GM12864 (cell line): ENCODE measurements at places on chromosomes 11 and 22.
A peak's percentile ranks its signal among the peaks of the same experiment; 100 is the strongest.

DNA sequence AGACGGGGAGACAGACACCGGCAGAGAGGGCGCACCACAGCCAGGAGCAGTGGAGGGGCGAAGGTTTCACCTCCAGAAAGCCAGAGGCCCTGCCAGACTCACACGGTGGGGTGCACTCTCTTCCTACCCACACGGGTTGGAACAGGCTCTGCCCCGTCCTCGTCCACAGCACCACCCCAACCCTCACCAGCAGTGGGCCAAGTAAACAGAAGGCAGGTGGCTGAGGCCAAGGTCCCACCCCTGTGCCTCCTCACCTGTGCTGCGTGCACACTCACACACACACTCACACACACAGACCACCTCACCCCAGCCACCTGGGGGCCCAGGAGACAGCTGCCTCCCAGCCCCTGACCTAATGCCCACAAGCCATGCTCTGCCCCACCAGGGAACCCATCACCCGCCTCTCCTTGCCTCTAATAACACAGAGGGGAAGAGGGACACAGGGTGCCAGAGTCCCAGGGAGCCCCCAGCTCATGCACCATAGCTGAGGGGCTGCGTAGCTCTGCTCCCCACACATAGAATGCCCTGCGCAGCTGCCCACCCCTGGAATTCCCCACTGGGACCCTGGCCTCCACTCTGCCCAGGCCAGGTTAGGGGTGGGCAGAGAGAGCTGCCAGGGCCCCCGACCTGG is 3.1 kb downstream of the CYB5R3 start:
- no peak for DNase-seq

- DNase-seq, result no peak
Observed at GRCh38 chr11:91133361-91133760, 910.5 kb upstream of the CHORDC1 start.

GRCh38 chr11:12213883-12214282 is 103.5 kb downstream of the MICAL2 start:
- DNase-seq, result no peak

DNA sequence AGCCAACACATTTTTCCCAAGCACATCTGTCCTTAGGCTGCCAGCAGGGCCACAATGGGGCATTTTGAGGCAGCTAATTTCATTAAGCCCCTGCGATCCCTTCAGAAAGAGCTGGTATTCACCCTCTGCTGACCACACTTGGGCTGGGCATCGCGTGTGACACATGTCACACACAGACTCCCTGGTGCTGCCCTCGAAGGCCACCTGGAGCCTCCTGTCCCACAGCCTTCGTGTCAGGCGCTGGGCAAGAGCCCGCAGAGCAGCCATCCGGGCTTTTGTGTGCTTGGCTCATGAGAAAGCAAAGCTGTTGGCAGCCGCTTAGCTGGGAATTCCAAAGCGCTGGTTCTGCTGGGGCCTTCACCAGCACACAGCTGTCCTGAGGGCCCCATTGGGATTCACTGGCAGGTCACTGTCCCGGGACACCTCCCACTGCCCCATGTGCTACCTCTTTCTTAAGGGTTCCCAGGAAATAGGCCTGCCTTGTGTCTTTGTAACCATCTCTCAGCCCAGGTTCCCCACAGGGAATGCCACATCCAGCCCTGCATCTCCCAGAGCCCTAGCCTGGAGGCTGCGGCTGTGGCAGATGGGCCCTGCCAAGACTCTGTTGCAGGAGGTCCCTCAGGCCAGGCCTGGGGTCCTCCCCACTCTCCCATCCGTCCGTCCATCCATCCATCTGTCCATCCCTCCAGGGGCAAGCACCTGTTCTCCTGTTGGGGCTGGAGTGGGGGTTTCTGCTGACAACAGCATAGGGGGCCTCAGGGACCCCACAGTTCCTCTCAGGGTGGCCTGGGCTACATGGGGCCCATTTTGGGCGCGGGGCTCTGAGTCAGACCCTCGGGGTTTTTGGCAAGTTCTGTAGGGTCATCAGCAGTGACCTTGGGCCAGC is 4.9 kb downstream of the CLDN5 start:
- no peak for DNase-seq

- no peak for DNase-seq
Observed at GRCh38 chr11:79128291-79128690, 312.5 kb downstream of the TENM4 start.

- no peak for DNase-seq
Observed at GRCh38 chr11:128525411-128526243, 61.7 kb downstream of the ETS1 start.

DNA sequence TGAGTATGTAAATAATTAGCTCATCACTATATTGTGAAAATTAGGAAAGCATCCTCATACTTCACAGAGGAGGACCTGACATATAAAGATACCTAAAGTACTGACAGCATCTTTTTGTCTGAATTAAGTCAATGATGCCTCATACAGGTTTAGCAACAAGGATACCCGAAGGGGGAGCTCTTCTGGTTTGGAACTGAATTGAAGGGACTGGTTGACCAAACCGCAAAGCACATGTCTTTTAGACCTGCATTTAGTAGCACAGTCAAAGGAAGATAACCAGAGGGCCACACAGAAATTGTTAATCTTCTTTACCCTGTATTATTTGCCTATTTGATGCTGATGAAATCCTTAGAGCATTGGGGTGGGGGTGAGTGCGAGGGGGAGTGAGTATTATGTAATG is 12.9 kb upstream of the WT1 start:
- DNase-seq, result no peak

- DNase-seq, result no peak
Observed at GRCh38 chr22:38513063-38513462, 7.0 kb upstream of the DDX17 start.

DNA sequence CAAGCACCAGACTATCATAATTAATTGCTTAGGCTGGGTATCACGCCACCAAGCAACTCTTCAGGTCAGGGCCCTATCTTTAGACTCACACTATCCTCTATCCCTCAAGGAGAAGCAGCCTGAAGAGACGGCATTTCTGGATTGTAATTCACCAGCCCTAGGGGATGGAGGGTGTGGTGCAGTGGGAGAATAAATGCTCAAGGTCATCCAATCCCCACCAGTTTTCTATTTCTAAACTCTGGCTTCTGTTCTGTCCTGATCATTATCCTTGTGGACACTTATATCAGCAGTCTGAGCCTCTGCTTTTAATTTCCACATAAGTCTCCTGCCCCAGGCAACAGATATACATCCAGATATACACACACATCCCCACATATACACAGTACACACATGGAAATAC is 13.1 kb upstream of the SIK2 start:
- no peak for DNase-seq

GRCh38 chr22:31841078-31841827 is 87.4 kb downstream of the DEPDC5 start:
- DNase-seq, result no peak

GRCh38 chr11:63289658-63290057 is 46.3 kb upstream of the SLC22A25 start:
- no peak for DNase-seq

DNA sequence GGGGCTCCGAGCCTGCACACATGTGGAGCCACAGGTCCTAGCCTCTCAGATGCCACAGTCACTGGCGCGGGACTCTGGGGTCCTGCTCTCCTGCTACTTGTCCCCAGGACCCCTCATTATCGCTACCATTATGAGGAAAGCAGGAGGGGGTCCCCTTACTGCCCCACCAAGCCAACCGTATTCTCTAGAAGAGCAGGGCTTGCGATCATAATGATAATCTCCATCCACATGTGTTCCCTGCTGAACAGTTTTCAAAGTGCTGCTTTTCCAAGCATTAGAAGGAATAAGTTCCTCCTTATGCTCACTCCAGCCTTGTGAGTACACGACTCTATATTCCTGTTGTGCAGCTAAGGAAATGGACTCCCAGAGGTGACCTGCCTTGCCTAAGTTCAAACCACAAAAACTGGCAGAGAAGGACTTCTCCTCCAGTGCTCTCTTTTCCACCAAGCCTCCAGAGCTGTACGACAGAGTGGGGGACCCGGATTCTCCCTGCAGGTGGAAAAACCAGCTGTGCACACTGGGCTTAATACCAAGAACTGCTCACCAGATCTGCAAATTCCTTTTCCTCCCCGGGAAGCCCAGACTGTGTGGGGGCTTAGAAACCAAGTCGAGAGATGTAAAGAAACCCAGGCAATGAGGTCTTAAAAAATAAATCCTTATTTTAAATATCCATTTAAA is 92.8 kb upstream of the DRD2 start:
- DNase-seq, result no peak

GRCh38 chr22:27740202-27740748 is 61.3 kb downstream of the MN1 start:
- no peak for DNase-seq

DNA sequence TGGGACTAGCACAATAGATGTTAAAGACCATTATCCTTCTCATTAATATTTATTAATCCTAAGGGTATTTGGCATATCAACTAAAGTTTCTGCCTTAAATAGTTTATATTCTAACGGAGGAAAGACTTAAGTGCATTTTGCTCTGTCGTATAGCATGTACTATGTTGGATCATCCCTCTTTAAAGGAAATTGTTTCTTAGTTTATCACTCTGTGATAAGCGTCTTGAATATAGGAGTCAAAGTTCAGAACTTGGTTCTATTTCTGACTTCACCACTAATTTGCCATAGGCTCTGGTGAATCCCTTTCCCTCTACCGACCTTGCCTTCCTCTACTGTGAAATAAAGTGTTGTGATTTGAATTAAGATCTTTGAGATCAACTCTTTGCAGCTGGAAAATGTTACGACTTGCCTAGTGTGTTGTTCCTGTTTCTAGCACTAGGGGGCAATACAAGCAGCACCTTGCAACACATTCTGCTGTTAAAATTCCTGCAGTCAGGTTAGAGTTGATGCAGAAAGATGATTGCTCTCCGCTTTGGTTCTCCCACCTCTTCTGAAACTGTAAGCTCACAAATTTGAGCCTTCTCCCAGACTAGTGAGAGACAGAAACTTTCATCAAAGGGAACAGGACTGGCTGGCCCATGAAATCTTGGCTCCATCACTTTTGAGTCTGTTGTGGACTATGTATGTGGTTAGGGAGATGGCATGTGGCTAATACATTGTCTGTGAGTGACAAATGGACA is 27.8 kb upstream of the ZNRF3 start:
- peak; percentile 36 for DNase-seq

DNA sequence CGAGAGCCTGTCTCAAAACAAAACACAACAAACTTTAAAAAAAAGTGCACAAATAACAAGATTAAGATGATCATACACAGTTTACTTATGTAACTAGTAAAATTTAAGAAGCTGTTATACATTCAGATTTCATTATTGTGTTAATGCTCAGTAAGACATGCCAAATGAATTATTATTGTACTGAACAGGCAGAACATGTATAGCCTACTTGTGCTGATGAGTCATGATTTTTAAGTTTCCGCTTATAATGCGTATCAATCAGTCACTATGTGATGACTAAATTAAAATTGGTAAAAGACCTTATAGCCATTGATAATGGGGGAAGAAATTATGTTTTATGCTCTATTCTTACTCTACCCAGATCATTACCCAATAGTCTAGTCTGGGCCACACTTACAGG is 20.5 kb upstream of the EXPH5 start:
- DNase-seq, result no peak

GRCh38 chr11:27234961-27235360 is 128.1 kb downstream of the CCDC34 start:
- DNase-seq, result no peak

- no peak for DNase-seq
Observed at GRCh38 chr11:35786188-35786587, 123.6 kb downstream of the TRIM44 start.

GRCh38 chr11:33577204-33577603 is 123.4 kb downstream of the C11orf91 start:
- DNase-seq, result no peak

DNA sequence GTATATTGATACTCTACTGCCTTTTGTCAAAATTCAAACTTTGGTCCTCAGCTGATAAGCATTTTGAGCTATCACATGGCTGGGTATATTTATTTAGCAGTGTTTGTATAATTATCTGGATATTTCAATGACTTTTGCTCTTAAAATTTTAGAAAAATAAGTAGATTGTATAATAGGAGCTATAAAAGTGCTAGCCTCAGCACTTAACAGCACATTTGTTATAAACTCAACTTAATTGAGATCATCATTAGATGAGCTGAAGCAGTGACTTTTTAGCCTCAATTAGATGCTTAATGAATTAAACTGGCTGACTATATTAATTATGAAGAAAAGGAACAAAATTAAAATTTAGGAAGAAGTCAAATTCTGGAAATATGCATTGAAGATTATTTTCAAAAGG is 429.9 kb downstream of the DYNC2H1 start:
- no peak for DNase-seq

- no peak for DNase-seq
Observed at GRCh38 chr22:17366830-17367229, 2.4 kb upstream of the CECR2 start.

DNA sequence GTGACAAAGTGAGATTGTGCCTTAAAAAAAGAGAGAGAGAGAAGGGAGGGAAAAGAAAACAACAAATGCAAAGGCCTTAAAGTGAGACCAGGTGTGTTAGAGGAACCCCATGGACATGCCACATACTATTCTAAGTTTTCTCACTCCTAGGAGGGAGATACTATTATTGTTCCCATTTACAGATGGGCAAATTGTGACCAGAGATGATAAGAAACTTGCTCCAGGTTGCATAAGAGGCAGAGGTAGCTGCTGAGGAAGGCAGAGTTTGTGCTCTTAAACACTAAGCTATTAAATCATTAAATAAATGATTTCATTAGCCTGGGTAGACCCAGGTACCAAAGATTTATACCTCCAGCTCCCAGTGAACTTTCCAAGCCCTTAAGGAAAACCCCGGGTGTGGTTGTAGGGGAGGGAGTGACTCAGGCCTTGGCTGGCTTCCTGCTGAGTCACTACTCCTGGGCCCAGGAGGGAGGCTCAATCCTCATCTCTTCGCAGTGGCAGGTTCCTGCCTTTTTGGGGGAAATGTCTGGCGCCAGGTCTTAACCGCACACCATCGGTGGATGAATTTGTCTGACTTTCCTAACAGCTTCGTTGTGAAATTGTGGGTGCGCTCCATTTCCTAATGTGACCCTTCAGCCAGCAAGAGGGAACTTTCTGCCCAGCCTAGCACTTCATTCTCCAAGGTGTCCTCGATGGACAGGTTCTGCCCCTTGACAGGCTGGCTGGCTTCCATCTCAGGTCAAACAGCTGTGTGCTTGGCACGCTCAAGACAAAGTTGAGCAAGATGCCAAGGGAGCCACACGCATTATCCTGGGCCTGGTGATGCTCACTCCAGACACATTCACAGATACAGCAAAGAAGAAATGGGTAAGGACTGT is 33.4 kb upstream of the PTPRJ start:
- no peak for DNase-seq

- DNase-seq, result no peak
Observed at GRCh38 chr11:46367916-46368267, 13.6 kb upstream of the MDK start.
